Right renal cortex interstitium (tissue), 3 donors: ENCODE measurements at places on chromosomes 13 and 19.

DNA sequence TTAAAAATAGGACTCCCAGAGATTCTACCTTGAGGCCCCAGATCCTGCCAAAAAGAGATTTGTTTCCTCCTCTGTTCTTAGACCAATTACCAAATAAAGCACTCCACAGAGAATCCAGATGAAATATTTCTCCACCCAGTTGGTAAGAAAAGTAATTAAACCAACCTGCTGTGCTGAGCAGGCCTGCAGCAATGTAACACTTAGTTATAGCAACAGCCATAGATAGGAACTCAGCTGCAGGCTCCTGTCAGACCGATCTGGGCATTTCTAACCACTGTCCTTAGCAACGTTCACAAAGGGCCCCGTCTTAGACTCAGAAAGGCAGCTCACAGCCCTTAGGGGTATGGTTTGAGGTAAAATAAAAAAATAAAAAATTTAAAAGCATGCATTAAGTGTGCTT, 271.1 kb downstream of the KCNRG start:
- no peak for DNase-seq

- DNase-seq: no peak
Measured at GRCh38 chr13:44955406-44955805, 33.9 kb downstream of the NUFIP1 start.

DNA sequence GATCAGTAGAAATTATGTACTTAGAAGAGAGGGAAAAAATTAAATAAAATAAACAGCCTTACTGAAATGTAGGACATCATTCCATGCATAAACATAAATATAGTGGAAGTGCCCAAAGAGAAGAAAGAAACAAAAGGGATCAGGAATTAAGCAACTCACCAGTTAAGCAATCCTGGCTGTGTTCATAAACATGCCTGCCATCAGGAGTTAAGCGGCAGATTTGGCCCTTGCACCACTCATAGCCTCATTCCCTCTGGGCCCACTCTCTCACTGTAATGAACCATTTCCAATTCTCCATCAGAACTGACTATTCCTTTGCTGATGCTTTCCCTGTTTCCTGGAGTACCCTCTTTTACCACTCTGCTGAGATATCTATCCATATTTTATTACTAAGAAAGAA, 281.4 kb downstream of the LHFPL6 start:
- DNase-seq: no peak

- DNase-seq: no peak
Measured at GRCh38 chr13:102651392-102651791, 43.5 kb downstream of the METTL21C start.
